Right atrium auricular region (tissue), 2 donors: ENCODE measurements at places on chromosomes 3 and 15.

DNA sequence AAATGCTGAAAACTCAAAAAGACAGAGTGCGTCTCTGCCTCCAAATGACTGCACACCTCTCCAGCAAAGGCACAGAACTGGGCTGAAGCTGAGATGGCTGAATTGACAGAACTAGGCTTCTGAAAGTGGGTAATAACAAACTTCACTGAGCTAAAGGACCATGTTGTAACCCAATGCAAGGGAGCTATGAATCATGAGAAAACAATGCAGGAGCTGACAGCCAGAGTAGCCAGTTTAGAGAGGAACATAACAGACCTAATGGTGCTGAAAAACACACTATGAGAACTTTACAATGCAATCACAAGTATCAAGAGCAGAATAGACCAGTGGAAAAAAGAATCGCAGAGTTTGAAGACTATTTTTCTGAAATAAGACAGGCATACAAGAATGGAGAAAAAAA, 10.1 kb upstream of the AVEN start:
- no peak for DNase-seq

- no peak for DNase-seq
Measured at GRCh38 chr15:66715720-66716655, 14.0 kb downstream of the SMAD6 start.

GRCh38 chr15:67114046-67114445, 48.6 kb downstream of the SMAD3 start:
- no peak for DNase-seq

GRCh38 chr3:193805448-193805847, 212.4 kb downstream of the OPA1 start:
- no peak for DNase-seq

DNA sequence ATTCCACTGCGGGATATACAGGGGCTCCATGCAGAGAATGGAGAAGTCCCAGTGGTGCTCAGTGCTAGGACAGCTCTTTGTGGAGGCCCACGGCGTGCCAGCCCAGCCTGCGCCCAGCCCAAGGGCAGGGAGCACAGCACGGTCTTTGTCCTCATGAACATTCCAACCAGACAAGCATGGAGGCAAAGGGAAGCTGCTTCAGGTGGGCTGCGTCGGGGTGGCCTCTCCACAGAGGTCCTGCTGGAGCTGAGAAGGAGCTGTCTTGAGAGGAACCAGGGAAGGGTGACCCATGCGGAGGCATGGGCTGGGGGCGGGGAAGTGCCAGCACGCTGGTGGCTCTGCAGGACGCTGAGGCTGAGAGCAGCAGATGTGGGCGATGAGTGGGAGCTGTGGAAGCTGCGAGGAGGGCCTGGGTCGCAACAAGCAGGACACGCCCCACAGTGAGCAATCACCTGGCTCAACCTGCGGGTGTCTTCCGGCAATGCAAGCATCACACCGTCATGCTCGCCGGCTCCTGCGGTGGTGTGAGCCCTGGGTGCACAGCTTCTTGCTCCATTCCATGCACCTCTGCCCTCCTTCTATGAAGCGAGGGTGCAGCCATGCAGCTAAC, 14.0 kb upstream of the KLF15 start:
- no peak for DNase-seq

GRCh38 chr15:57486833-57487232, 104.9 kb upstream of the MYZAP start:
- no peak for DNase-seq

DNA sequence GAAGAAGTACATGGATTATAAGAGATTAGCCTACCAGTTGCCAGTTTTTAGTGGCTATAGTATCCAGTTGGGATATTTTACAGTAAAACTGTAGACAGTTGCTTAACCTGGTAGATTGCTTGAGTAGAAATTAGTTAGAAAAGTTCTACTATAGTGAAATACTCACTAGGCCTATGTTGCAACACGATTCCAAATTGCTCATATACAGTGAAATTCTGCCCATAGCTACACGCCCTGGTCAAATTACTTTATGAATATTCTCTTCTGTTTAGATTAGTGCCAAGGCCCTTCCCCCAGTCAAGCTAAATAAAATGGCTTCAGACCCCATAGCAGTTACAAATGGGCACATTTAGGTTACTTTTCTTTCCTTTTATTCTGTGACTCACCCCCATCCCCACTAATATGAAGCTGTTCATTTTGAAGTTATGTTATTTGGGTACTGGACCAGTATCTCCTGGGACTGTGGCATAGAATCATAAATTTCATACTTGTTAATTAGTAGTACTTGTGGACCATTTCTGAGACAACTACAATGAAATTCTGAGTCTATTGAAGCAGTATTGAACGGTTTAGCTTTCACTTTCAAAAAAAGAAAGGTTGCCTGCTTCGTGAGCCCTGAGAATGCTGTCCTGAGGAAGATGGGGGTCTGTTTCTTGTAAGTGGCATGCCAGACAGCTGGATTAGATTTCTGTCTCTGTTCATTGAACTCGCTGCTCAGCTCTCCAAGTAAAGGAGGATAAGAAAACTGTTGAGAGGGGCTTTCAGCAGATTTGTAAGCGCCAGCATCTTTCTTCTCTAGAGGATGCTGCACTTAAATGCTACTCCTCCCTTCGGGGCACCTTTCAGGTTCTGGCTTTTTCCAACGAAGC, 65.8 kb upstream of the CFAP20DC start:
- no peak for DNase-seq

- no peak for DNase-seq
Measured at GRCh38 chr3:84820126-84820525, 138.7 kb upstream of the CADM2 start.

DNA sequence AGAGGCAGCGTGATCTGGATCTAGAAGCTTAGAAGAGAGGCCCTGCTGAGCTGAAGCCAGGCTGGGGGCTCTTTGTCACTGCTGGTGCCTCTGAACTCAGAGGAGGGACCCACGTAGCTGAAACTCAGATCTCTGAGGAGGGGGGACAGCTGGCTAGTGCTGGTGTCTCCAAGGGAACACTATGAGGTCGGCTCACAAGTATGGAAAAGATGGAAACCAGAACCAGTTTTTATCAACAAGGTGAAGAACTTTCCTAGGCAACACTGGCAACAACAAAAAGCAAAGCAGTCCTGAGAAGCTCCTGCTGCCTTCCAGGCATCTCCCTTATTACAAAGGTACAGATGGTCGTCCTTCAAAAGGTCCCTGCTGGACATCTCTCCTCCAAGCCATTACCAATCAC, 27.0 kb upstream of the FSTL1 start:
- DNase-seq, result no peak

DNA sequence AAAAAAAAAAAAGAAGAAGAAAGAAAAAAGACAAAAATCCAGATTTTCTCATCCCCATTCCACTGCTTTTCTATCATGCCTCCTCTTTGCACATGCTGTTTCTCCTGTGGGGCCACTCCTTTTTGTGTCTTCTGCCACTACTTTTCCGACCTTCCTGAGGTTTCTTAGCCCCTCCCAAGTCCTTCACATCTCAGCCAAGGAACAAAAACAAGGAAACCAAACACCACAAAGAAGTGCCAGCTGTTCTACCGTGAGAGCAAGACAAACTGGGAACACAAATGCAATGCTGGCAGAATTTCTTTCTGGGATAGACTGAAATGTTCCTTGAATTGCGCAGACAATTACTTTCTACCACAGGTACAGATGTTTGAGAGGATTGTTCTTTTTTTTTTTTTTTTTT, 83.2 kb downstream of the MB21D2 start:
- no peak for DNase-seq
